T-helper 2 cell treated with Interferon-gamma antibody and Interleukin-4, amounts not matched to agents 5 μg/mL and 100 μg/mL, for 36 hours (primary cell): ENCODE measurements at places on chromosomes 7 and 10.

DNA sequence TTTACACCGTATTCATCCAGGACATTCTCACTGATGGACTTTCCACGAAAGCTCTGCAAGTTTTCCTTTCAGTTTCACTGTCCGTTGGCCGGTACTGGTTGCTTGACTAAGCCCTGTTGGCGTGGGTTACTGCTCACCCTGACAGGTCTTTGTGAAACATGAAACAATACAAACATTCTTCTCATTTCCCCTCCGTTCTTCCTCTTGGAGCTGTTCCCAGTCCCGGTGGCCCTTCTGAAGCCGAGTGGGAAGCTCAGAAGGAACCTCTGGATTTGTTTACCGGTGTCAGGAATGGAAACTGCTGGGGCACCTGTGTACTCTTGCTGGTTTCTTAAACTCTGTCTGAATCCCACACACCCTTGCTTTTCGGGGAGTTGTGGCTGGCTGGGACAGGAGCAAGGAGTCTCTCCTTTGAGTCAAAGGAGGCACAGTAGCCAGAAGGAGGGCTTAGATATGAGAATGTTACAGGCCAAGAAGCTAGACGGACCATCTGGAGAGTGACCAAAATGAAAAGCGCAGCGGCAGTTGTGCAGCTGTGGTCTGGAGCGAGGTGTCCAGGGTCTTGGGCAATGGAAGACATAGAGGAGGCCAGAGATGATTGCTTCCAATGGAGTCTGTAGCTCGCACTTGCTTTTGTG is 45.7 kb downstream of the LYZL2 start:
- peaks cover 11% of the 10 kb centered on the region for H3K4me1 ChIP-seq
- H3K36me3 ChIP-seq = no peaks in the 10 kb centered on the region

DNA sequence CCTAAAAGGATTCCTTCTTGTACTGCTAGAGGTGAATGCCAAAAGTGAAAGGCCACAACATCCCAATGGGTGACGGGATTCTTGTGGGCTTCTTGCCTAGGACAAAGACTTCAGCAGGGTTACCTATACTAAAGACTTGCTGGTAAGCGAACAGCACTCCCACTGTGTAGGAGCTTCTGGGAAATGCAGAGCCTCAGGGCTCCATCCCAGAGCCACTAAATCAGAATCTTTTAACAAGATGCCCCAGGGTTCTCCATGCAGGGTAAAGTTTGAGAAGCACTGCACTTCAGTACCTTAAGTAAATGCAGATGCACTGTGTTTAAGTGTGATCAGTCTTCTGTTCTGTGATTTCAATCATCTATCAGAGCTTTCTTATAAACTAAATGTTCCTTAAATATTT is 266.9 kb upstream of the KLF14 start:
- peaks cover 41% of the 10 kb centered on the region for H3K4me1 ChIP-seq
- no peaks in the 10 kb centered on the region for H3K27me3 ChIP-seq
- DNase-seq = no peak
- peaks cover 39% of the 10 kb centered on the region for H3K36me3 ChIP-seq
- H3K27ac ChIP-seq = no peak overlapping the region

- no peaks in the 10 kb centered on the region for H3K27me3 ChIP-seq
- peaks cover 9% of the 10 kb centered on the region for H3K36me3 ChIP-seq
- no peak overlapping the region for H3K4me3 ChIP-seq
- H3K27ac ChIP-seq = no peak overlapping the region
- peaks cover 15% of the 10 kb centered on the region for H3K4me1 ChIP-seq
Observed at GRCh38 chr7:105325216-105325904, 63.4 kb downstream of the SRPK2 start.

DNA sequence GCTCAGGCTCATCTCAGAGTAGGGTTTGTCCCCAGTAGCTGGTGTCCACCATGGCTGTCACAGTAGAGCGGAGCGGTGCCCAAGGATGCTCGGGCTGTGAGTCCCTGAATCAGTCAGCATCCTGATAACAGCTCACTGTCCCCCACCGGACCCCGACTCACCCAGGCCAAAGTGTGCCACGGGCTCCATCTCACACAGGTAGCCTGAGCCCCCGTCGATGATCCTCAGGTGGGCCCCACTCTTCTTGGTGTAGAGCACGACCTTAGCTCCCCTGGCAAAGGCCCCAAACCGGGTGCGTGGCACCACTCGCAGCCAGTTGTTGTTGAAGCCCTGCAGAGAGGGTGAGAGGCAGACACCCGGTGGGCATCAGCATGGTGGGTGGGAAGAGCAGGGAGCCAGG is 45.4 kb downstream of the GOLGA7B start:
- H3K36me3 ChIP-seq = no peaks in the 10 kb centered on the region
- no peak for DNase-seq
- H3K4me1 ChIP-seq = no peaks in the 10 kb centered on the region
- no peak overlapping the region for H3K27ac ChIP-seq
- no peak overlapping the region for H3K4me3 ChIP-seq

DNA sequence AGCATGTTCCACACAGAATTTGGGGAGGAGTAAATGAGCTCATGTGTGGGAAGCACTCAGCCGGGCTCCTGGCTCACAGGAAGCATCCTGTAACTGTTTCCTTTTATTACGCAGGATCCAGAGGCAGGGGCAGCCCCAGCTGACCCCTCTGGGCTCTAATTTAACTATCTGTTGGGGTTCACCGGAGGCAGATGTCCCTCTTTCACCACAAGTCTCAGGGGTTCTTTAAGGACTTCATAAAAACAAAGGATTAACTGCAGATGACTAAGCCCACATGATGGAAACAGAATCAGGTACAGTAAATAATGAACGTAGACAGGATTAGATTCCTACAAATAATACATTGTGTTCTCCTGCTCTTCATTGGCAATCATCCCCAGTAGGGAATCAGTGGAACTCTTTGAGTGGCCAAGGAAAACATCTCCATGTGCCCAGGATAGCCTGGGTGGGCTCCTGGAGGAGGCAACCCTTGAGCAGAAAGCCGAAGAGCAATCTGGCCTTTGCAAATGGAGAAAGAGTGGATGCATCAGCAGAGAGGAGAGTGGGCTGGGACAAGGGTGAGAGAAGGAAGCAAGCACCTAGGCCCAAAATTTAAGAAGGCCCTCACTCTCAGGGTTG is 24.6 kb downstream of the TBXAS1 start:
- H3K36me3 ChIP-seq = no peaks in the 10 kb centered on the region
- no peaks in the 10 kb centered on the region for H3K27me3 ChIP-seq
- H3K27ac ChIP-seq = no peak overlapping the region
- no peak for DNase-seq
- no peak overlapping the region for H3K4me3 ChIP-seq
